ENCODE measurements at places on chromosomes 7 and 10.

DNA sequence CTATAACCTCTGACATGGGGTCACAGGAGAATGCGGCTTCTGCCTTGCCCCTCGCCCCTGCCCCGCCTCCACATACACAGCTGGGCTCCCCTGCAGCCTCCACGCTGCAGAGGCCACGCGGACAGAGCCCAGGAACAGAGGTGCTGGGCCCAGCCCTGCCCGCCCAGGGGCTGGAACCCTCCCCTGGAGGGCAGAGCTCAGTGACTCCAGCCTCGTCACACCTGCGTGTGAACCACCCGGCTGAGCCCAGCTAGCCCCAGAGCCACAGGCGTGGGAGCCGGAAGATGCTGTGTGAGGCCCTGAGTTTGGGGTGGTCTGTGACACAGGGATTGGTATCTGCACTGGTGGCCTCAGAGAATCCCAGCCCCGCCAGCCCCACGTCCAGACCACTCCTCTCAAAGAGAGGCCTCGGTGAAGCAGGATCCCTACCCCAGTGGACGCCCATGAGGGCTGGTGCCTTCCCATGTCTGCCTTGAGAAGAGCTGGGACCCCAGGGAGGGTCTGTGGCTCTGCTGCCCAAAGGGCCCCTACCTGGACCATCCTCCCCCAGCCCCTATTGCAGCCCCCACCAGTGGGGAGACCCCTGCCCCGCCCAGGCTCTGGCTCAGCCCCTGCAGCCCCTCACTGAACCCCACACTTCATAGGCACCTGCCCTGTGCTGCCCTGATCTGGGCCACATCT is 8.1 kb upstream of the ADAP1 start:
- DNase-seq, result peak; percentile 45

DNA sequence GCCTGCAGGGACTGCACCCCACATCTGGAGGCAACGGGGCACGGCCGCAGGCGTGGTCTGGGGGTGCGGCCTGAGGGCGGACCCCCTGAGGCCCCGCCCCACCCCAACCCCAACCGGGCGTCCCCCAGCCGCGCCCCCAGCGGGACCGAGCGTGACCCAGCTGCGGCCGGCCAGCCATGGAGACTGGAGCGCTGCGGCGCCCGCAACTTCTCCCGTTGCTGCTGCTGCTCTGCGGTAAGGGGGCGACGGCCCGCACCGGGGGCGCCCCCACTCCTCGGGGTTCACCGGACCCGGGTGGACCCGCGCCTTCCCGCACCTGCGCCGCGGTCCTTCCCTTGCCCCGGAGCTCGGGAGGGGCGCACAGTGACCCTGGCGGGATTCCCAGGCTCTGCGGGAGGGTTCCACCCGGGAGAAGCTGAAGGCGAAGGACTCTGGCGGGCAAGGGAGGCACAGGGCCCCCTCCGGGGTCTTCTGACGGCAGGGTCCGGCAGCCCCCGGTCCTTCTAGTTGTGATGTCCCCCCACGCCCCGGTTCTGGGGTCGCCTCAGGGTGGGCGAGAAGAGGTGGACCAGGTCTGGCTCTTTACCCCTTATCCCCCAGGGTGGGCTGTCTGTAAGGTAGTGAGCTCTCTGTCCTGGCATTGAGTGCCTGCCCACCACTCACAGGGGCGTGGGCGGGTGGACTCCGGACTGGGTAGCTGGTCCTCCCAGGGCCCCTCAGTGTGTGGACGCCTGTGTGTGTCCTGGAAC is at the start of gene RAMP3:
TSS of gene RAMP3 (plus strand) at position 139 of the 749 bp plus-strand sequence. CDS start at position 177, 38 bp downstream.
- DNase-seq, result no peak

GRCh38 chr7:126443951-126444350 is 808.8 kb downstream of the GRM8 start:
- no peak for DNase-seq

DNA sequence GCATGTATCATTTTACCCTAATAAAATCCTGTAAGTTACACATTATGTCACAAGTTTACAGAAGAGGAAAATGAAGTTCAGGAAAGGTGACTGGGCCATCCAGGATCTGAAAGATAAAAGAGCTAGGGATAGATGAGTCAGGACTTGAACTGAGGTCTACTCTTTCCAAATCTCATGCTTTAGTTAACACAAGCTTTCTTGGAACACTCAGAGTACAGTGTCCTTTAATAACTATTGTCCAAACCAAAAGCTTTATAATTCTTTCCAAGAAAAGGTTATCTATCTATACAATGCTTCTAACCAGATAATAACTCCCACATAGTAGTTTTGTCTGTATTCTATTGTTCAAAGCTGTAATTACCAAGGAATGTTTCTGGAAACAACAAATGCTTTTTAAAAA is 164.6 kb downstream of the LRRN3 start:
- DNase-seq, result no peak

DNA sequence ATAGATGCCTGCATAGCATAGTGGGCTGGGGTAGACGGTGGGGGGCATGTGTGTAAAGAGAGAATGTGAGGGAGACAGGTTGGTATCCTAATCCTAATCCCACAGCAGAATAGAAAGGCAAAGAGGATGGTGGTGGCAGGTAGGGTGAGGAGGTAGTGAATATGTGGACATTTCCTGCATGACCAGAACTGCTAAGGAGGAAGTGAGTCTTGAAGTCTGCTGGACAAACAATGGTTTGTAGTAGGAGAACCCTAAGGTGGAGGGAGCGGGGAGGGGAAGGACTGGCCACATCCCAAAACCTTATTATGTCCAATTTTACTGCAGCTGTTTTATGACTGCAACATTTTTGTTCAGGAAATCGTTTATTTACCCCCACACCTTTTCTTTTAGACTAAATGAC is 279.7 kb downstream of the AUTS2 start:
- no peak for DNase-seq

GRCh38 chr10:48439031-48439430 is 132.6 kb downstream of the MAPK8 start:
- DNase-seq, result no peak
